ENCODE measurements at places on chromosomes 12 and 14.
A peak's percentile ranks its signal among the peaks of the same experiment; 100 is the strongest.

DNA sequence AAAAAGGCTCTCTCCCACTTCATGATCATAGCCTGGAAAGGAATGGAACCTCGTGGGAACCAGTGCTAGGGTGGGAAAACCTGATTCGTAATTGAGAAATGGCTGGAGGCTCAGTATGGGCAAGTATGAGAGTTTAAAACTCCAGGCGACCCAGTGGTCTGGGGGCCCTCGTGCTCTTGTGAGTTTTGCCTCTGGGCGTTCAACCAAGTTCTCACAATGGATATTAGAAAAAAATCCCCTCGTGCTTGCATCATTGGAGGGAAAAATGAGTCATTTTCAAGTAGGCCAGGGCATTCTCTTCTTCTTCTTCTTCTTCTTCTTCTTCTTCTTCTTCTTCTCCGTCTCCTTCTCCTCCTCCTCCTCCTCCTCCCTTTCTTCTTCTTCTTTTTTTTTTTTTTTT lies 39.0 kb downstream of the GPR68 start:
- no peak for DNase-seq

- DNase-seq = peak; percentile 50
These were observed 607.8 kb downstream of the SNAPC1 start for GRCh38 chr14:62369919-62370560.

DNA sequence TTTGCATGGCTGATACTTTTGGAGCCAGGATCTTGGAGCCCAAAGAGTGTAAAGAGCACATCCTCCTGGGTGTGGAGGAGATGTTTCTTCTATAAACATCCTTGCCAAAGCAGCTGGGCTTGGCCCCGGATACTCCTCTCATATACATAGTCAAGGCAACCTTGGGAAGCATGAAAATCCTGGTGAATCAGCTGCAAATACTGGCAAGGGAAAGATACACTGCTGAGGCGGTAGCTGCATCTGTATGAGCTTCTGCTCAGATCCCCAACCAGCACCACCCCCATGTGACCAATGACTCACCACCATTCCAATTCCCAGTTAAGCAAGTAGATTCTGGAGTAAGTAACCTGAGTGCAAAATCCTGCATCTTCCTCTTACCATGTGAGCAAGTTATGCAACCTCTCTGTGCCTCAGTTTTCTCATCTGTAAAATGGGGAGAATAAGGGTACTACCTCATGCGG lies 567.4 kb downstream of the MED13L start:
- DNase-seq = no peak

- no peak for DNase-seq
These were observed 51.6 kb upstream of the PMCH start for GRCh38 chr12:102249079-102249841.

Measured in D341Med (cell line).